Tracheal epithelial cell (primary cell): ENCODE measurements at places on chromosomes 13 and 19. TPM values are rescaled to one million over a fixed set of nuclear protein-coding genes. Genes with fewer than 3 reads are reported as not detected.

Gene ATP4B
- total RNA-seq: not detected in 2 replicates

Gene NLRP12
- total RNA-seq: not detected in 2 replicates

Gene RASGRP4
- not detected in 2 replicates for total RNA-seq

Gene PSG11
- not detected in 2 replicates for total RNA-seq

Gene RETN
- total RNA-seq: not detected in 2 replicates

Gene HPN
- total RNA-seq: 0.72 TPM in 1 of 2 replicates, not detected in the other

Gene ZNF222
- total RNA-seq: 3.4 TPM in 2 replicates

Gene ZNF181
- 7.2 and 8.5 TPM in 2 replicates for total RNA-seq

Gene ZNF793
- 1.2 and 3.4 TPM in 2 replicates for total RNA-seq

Gene RNF225
- total RNA-seq: 0.48 and 3.0 TPM in 2 replicates

Gene CBLC
- 132 and 185 TPM in 2 replicates for total RNA-seq

Gene VSIG10L
- 0.21 and 1.4 TPM in 2 replicates for total RNA-seq

Gene SIGLECL1
- total RNA-seq: not detected in 2 replicates

Gene NKPD1
- 0.85 and 0.96 TPM in 2 replicates for total RNA-seq

Gene PCDH9
- under 0.01 and 0.24 TPM in 2 replicates for total RNA-seq

Gene ZNF574
- 14.5 and 18.1 TPM in 2 replicates for total RNA-seq

Gene ZNF177
- total RNA-seq: 0.21 and 0.72 TPM in 2 replicates

Gene F7
- not detected in 2 replicates for total RNA-seq

Gene MICOS13
- total RNA-seq: 31.5 and 31.8 TPM in 2 replicates

Gene RUBCNL
- total RNA-seq: under 0.01 TPM in 1 of 2 replicates, not detected in the other

Gene PROZ
- total RNA-seq: not detected in 2 replicates

Gene SRRM5
- total RNA-seq: not detected in 2 replicates

Gene CPB2
- under 0.01 TPM in 1 of 2 replicates, not detected in the other for total RNA-seq

Gene FREM2
- total RNA-seq: under 0.01 and 0.24 TPM in 2 replicates

Gene MAST1
- 0.43 and 1.4 TPM in 2 replicates for total RNA-seq

Gene MBD3L2
- total RNA-seq: not detected in 2 replicates
